ENCODE measurements at places on chromosomes 4 and X. TPM values are rescaled to one million over a fixed set of nuclear protein-coding genes. Genes with fewer than 3 reads are reported as not detected.

The ARHGEF9 gene
- total RNA-seq, result 21.9 TPM

The NUDT10 gene
- total RNA-seq, result not detected

The TRAPPC11 gene
- 24.5 TPM for total RNA-seq

The GPR143 gene
- not detected for total RNA-seq

The RAB39B gene
- total RNA-seq, result 6.5 TPM

DNA sequence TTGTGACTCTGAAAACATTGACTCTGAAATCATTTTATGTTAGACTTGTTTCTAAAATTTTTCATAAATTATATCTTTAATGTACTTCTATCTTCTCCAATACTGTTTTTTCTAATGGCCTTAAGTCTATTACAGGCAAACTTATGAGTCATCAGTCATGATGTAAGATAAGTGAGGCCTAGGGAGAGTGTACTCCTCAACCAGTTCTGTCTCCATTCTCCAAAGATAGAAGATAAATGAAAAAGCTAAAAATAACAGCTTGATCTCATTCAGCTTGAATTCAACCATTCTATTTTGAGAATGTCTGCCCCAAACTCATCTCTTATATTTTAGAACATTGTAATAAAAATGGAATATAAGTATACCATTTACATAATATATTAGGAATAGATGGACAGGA is 34.5 kb downstream of the STBD1 start:
- H3K27me3 ChIP-seq, result no peaks in the 10 kb centered on the region
- no peak for DNase-seq
- no peaks in the 10 kb centered on the region for H3K4me1 ChIP-seq
- H3K36me3 ChIP-seq, result no peaks in the 10 kb centered on the region
- no peak overlapping the region for H3K4me3 ChIP-seq
- no peak overlapping the region for H3K27ac ChIP-seq

- no peaks in the 10 kb centered on the region for H3K4me1 ChIP-seq
- no peaks in the 10 kb centered on the region for H3K27me3 ChIP-seq
- no peak for DNase-seq
- H3K27ac ChIP-seq, result no peak overlapping the region
Measured at GRCh38 chr4:74886484-74886883, 46.4 kb upstream of the PARM1 start.

GRCh38 chr4:121898150-121898549 is 27.9 kb upstream of the BBS7 start:
- no peaks in the 10 kb centered on the region for H3K36me3 ChIP-seq
- DNase-seq, result no peak
- no peaks in the 10 kb centered on the region for H3K4me1 ChIP-seq

- no peak overlapping the region for H3K27ac ChIP-seq
- no peaks in the 10 kb centered on the region for H3K27me3 ChIP-seq
- H3K4me3 ChIP-seq, result no peak overlapping the region
- no peaks in the 10 kb centered on the region for H3K4me1 ChIP-seq
Measured at GRCh38 chr4:163085085-163085484, 81.6 kb downstream of the NAF1 start.

DNA sequence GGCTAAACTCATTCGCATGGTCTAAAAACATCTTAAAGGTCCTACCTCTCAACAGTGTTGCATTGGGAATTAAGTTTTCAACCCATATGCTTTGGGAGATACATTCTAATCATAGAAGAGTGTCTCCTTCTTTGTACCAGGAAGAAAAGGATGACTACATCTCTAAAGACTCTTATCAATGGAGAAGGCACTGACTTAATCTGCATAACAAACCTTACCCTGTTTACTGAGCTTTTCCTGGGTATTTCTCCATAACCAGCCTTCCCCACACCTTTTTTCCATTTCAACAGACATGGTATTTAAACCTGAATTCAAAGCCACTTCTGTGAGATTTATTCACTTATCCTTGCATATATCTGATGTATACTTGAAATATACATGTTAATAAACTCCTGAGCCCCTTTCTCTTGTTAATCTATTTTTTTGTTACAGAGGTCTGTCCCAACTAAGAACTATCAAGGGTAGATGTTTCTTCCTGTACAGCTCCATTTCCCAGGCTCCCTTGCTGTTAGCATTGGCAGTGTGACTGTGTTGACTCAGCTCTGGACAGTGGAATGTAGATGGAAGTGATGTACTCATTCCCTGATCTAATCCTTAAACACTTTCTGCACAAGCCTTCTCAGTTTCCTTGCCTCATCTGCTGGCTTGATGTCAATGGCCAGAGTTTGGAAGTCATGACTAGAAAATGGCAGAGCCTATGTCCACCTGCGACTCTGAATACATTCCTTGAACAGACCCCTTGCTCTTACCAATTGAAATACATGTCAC is 148.9 kb upstream of the CPEB2 start:
- H3K27me3 ChIP-seq, result no peaks in the 10 kb centered on the region
- no peak overlapping the region for H3K27ac ChIP-seq
- no peak for DNase-seq
- H3K4me1 ChIP-seq, result peaks cover 20% of the 10 kb centered on the region

- no peak overlapping the region for H3K4me3 ChIP-seq
- H3K4me1 ChIP-seq, result peaks cover 4% of the 10 kb centered on the region
- no peaks in the 10 kb centered on the region for H3K27me3 ChIP-seq
- H3K27ac ChIP-seq, result no peak overlapping the region
- no peak for DNase-seq
Measured at GRCh38 chrX:49272421-49272820, 2.8 kb downstream of the PPP1R3F start.
